Stomach (tissue), 19 donors: ENCODE measurements at places on chromosomes 6 and 20. TPM values are rescaled to one million over a fixed set of nuclear protein-coding genes. Genes with fewer than 3 reads are reported as not detected.

Gene COL19A1
- total RNA-seq: 13.4 TPM

Gene FAM8A1
- 29.2 TPM for total RNA-seq

Gene EEF1A2
- total RNA-seq: 64.8 TPM

Gene WRNIP1
- 29.7 TPM for total RNA-seq

Gene FAM209B
- not detected for total RNA-seq

Gene C6orf118
- total RNA-seq: not detected

Gene EDN1
- 95.1 TPM for total RNA-seq

Gene RBPJL
- total RNA-seq: not detected

- no peak for DNase-seq
Measured at GRCh38 chr6:56593801-56594318, 48.8 kb downstream of the DST start.

DNA sequence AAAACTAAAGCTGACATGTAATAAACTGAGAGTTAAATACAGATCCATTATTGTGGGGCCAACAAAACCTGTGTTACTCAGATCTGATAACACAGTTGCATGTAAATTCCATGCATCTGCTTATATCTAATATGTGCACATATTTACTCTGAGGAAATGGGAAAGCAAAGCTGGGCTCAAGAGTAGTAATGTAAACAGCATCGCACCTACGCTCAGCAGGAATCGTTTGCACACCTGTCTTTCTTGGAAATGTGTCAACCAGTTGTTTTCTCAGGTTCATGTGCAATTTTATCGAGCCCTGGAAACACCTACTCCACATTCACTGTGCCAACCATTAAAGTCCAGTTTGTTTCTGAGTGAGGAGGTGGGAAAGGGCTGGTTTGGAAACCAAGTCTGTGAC lies 80.3 kb upstream of the CNKSR3 start:
- peak; percentile 81 for DNase-seq

GRCh38 chr6:109076377-109076776 lies 18.3 kb downstream of the SESN1 start:
- DNase-seq: no peak

- DNase-seq: no peak
Measured at GRCh38 chr6:128179876-128180438, 279.1 kb upstream of the THEMIS start.

DNA sequence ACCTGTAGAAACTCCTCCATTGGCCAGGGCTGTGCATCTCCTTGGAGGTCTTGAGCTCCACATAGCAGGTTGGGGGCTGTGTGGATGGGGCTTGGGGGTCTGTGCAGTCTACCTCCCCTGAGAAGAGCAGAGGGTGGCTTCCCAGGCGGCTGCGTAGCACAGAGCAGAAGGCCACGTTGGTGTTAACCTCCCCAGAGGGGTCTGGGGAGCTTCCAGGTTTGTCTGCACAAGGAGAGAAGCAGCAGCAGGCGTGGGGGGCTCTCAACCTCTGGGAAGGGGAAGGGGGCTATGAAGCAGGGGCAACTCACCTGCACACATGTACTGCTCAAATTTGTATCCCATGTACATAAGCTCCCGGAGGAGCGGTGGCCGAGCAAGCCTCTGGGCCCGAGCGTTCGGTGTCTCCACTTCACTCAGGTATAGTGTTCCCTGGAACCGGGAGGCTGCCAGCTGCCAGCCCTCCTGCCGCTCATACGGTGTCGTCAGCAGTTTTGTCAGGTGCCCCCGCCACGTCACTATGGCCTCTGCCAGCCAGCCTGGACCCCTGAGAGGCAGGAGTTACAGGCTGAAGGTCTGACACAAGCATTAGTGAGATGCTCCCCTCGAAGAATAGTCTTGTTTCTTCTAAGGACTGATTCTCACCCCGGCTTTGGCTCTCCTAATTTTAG lies 1.2 kb downstream of the DXO start:
- DNase-seq: peak; percentile 35

- DNase-seq: no peak
Measured at GRCh38 chr6:123715006-123715863, 78.5 kb upstream of the TRDN start.

- DNase-seq: no peak
Measured at GRCh38 chr6:99838607-99839006, 155.4 kb downstream of the MCHR2 start.

GRCh38 chr6:118103381-118104146 lies 196.5 kb downstream of the SLC35F1 start:
- DNase-seq: no peak

- no peak for DNase-seq
Measured at GRCh38 chr6:94300424-94301144, 881.2 kb upstream of the EPHA7 start.

DNA sequence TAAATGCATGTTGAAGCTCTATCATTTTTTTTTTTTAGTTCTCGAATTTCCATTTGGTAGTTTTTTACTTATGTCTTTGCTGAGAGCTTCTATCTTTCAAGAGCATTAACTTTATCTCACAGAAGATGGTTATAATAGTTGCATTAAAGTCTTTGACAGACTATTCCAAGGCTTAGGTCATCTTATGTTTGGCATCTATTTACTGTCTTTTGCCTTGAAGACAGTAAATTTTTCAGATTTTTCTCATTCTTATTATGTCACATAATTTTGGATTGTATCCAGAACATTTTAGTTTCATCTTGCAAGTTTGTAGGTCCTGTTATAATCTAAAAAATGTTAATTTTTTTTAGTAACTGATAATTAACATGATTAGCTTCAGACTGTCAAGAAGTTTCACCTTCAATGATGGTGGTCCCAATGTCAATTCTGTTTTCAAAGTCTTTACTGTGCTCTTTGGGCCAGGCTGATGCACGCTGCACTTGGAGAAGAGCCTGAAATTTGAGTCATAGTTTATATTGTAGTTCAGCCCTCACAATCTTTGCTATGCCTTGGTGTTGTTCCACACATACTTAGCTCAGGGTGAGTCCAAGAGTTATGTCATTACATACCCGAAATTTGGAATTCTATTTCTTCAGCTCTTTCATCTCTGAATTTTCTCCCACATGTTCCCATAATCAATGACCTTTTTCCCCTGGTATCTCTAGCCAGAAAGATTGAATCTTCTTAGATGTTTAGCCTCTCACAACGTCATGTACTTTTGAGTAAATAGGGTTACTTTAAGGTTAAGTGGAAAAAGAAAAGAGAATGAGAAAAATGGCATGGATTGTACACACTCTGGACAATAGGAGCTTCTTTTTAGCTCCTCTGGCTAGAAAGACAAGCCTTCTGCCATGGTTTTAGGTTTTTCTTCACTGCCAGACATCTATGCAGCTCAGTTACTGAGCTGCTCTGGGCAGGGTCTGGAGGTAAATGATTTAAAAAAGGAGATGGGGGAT lies 110.3 kb upstream of the BTBD3 start:
- DNase-seq: no peak

DNA sequence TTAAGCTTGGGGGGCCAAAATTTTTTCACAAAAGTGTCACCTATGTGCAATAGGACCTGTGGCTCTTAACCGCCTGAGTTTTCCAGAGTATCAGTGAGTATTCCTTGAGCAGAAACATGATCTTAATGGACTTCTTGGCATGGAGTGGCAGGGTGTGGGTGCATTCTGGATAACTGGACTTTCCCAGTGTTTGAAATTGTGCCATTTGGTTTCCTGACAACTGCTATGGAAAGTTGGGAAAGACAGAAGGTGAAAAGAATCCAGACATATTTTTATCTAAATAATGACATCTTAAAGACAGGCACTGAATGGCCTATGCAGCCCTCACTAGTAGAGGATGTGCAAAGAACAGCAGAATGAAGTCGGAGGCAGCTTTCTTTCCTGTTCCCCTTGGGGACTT lies 34.3 kb upstream of the ADTRP start:
- DNase-seq: no peak

- no peak for DNase-seq
Measured at GRCh38 chr20:49627329-49627761, 59.4 kb upstream of the PTGIS start.

DNA sequence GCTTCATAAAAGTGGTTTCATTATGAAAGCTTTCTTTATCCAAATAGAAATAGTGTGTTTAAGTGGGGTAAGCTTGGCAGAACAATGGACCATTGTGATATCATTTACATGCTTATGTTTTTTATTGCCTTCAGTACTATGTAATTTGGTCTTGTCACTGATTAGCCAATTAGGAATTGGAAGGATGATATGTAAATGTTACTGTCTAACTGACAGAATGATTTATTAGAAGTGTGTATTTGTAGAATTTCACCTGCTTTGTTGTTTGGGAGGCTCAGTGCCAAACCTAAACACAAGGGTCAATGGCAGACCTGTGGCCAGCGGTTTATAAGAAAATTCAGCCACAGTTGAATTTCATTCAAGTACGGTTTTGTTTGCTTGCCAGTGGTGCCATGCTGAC lies 39.0 kb downstream of the AIG1 start:
- no peak for DNase-seq
